Endodermal cell (in vitro differentiated cells): ENCODE measurements at places on chromosomes 2 and 18. TPM values are rescaled to one million over a fixed set of nuclear protein-coding genes. Genes with fewer than 3 reads are reported as not detected.

- H3K4me3 ChIP-seq, result no peak overlapping the region
- no peaks in the 10 kb centered on the region for H3K36me3 ChIP-seq
- DNase-seq, result no peak
- H3K27ac ChIP-seq, result no peak overlapping the region
- H3K4me1 ChIP-seq, result no peaks in the 10 kb centered on the region
Measured at GRCh38 chr18:50807176-50807575, 12.6 kb downstream of the MRO start.

The CNGA3 gene
- total RNA-seq, result 0.26 TPM in 1 of 3 replicates, not detected in the others

The HRH4 gene
- not detected in 2 replicates for total RNA-seq

The SCN1A gene
- total RNA-seq, result not detected in 2 replicates

The MFSD2B gene
- 0.99 and 1.0 TPM in 2 replicates for total RNA-seq

The CYP27A1 gene
- 53.7 to 76.5 TPM (median 54.9 TPM) in 3 replicates for total RNA-seq

DNA sequence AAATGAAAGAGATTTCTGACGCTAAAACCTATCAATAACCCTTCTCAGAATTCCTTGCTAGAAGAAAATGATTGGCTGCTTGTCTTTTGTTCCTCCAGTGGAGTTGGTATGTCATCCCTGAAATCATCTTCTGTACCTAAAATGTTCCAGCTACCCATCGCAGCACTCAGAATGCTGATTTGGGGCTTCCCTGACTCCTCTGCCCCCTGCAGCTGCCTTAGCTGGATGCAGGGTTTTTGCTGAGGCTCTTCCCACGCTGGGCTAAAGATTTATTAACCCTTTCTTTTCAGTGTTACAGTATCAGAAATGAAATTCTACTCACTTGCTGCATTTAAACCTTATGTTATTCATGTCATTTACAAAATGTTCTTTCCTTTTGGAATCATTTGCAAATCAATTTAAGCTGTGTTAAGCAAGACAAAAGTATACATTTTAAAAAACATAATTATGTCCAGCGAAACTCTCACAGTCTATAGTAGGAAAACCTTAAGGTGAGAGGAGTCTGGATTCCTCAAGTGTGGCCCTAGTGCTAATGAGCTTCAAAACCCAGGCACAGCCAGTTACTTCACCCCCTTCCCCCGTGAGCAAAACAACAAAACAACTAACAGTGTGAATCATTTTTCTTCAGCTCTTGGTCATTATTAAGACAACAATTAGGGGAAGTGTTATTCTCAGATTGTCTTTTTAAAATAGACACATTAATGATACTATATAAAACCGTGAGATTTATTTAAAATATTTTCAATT, 32.8 kb downstream of the PKP4 start:
- no peak overlapping the region for H3K4me3 ChIP-seq
- DNase-seq, result peak; percentile 58
- peaks cover 2% of the 10 kb centered on the region for H3K4me1 ChIP-seq
- no peak overlapping the region for H3K27ac ChIP-seq
- no peaks in the 10 kb centered on the region for H3K36me3 ChIP-seq

GRCh38 chr18:30676053-30676480, 366.5 kb downstream of the DSC3 start:
- H3K27ac ChIP-seq, result no peak overlapping the region
- no peaks in the 10 kb centered on the region for H3K27me3 ChIP-seq
- no peak for DNase-seq
- no peaks in the 10 kb centered on the region for H3K4me1 ChIP-seq

DNA sequence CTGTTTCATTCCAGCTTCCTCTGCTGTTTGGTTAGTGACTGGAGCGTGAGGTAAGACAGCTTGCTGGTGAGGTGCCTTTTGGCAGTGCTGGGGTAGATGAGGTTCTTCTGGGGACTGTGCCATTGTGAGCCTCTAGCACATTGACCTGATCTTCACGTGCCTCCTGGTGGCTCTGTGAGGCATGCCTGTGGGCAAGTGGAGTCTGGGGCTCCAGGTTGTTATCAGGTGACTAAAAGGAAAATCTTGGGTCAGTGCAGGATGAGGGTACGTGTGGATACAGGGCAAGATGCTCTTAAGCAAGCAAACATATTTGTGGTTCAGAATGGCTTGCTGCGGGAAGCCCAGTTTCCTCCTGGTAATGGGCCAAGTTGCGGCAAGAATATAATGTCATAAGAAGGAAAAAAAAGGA, 75.4 kb downstream of the FHOD3 start:
- H3K27ac ChIP-seq, result no peak overlapping the region
- H3K4me3 ChIP-seq, result no peak overlapping the region
- H3K36me3 ChIP-seq, result no peaks in the 10 kb centered on the region
- no peak for DNase-seq
- no peaks in the 10 kb centered on the region for H3K27me3 ChIP-seq
- no peaks in the 10 kb centered on the region for H3K4me1 ChIP-seq

DNA sequence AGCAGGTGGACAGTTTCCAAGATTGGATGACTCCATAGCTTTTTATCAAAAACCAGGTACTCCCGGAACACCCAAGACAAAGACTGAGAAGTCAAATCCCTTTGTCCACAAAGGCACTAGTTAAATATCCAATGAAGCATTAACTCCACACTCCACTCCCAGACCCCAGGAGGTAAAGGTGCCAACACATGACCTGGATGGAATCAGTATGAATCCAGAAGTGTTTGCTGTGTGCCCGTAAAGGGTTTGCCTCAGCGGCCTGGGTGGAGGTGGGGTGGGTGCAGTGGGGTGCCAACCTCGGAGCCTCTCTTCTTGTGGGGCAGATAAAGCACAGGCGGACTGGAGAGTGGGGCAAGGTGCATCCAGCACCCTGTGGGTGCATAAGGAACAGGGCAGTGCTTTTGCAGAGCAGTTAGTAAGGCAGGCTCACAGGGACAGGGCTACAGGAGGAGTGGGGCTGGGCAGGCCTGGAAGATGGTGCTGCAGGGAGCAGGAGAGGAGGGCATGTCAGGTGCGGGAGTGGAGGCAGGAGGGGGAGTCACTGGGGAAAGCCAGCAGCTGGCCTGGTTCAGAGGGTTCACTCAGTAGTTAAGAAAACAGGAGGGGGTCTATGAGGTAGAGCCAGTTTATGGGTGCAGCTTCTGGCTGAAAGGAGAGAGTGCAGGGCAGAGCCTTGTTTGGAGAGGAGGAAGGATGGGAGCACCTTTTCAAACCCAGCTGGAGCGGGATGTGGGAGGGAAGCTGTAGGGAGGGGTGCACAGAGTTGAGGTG, 208.4 kb upstream of the SMAD2 start:
- peaks cover 62% of the 10 kb centered on the region for H3K27me3 ChIP-seq
- H3K27ac ChIP-seq, result no peak overlapping the region
- H3K36me3 ChIP-seq, result no peaks in the 10 kb centered on the region
- H3K4me1 ChIP-seq, result no peaks in the 10 kb centered on the region
